ENCODE measurements at places on chromosomes 11 and 22.

DNA sequence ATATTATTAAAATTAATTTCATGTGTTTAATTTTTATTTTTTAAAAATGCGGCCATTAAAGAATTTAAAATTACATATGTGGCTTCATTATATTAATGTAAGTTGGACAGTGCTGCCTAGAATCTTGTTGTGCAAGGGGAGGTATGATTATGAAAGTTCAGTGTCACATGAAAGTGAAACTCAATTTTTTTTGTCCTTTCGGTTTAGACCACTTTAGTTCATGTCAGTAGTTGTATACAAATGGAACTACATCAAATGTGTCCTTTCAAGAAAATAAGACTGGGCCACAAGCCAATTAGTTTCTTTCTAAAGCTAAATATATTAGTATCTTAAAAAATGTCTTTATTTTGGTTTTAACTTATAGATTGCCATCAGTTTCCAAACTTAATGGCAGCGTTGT lies 35.7 kb downstream of the TBCEL start:
- peak; percentile 42 for DNase-seq

DNA sequence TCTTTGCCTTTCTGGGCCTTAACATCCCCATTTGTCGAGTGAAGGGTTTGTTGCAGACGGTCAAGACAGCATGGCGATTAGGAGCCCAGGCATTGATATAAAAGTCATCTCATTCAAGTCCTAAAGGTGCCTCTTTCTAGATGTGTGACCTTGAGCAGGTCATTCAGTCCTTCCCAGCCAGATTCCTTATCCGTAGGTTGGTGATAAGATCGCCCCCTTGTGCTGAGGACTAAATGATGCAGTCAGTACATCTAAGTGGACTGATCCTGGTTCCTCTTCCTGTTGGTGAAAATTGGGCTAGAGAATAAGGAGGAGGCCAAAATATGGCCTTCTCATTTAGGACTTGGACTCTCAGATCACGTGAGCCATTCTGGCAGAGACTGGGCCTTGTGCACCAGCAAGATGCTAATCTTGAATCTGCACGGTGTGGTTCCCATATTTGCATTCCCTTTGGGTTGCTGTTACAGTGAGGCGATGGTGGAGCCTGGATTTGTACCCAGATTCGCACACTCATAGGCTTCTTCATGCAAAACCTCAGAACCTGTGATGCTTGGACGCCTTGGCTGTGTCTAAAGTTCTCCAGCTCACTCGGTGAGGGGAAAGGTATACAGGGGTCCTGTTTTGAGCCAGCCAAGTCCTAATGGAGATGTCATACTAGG lies 156.8 kb downstream of the MYO18B start:
- DNase-seq, result no peak

DNA sequence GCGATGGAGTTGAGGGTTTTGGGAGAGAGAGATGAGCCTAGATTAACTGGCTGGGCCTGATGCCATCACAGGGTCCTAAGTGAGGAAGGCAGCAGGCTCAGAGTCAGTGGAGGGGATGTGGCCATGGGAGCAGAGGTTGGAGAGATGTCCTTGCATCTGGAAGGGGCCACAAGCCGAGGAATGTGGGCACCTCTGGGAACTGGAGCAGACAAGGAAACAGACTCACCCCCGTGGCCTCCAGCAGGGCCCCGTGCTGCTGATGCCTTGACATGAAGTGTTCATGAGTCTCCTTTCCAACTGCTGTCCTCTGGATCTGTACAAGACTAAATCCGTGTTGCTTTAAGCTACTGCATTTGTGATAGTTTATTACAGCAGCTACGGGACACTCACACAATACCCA lies 49.2 kb downstream of the SHISAL1 start:
- DNase-seq, result no peak

- no peak for DNase-seq
Measured at GRCh38 chr11:77217156-77217555, 84.3 kb downstream of the GDPD4 start.

Data from activated CD4-positive, alpha-beta T cell treated with anti-CD3 and anti-CD28 coated beads, Interleukin-2, amount 50 U/mL, for 16 hours (primary cell).